ENCODE measurements at places on chromosomes 2 and 18.

GRCh38 chr2:72153026-72153791, 5.5 kb upstream of the CYP26B1 start:
- DNase-seq: no peak

- no peak for DNase-seq
Measured at GRCh38 chr18:69326094-69326493, 74.6 kb upstream of the DOK6 start.

DNA sequence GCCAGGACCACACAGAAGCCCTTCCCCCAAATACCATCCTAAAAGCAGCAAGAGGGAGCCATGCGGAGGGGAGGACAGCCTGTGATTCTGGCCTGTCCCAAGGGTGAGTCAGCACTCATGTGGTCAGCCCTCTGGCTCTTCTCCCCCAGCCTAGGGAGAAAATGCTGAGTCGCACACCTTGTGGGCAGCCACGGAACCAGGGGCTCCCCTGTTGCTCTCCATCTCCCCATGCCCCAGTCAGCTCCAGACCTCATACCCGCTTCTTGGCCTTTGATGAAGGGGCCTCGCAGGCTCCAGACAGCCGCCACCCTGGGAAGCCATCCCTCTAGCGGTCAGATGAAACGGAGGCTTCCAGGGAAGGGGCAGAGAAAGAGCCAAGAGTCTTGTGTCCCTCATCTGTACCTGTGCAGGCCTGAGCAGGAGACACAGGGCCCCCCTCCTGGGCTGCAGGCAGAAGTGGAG, 181.3 kb upstream of the SIX2 start:
- DNase-seq: no peak

- no peak for DNase-seq
Measured at GRCh38 chr2:54568876-54569321, 112.8 kb downstream of the SPTBN1 start.

DNA sequence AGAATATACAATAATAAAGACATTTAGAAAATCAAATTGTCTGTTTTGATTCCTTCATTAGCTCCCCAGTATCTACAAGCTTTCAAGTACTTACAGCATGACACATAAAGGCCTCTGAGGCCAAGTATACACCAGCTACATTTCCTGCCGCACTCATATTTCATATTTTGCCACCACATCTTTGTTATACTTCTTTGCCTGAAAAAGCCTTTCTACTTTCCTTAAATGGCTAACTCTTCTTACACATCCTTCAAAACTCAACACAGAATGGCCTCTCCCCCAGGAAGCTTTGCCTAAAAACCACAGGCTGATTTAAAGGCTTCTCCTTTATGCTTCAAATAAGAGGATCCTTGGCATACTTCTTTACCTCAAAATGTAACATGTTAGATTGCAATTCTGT, 4.5 kb downstream of the STK17B start:
- no peak for DNase-seq

- no peak for DNase-seq
Measured at GRCh38 chr18:40685219-40685618, 1269.8 kb upstream of the PIK3C3 start.

DNA sequence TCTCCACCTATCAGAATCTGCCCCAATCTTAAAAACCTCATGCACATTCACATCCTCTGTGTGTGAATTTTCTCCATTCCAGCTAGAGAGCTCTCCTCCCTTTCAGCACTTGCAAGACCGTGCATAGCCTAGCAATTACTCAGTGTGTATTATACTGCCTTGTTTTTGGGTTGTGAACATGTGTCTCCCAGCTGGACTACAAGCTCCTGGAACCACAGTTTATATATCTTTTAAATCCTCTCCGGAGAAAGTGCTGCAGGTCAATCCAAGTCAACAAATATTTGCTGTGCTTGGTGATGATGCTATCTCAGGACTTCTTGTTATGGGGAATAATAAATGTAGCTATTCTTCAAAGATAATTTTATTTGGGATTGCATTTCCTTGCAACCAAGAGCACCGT, 58.2 kb upstream of the MEX3C start:
- no peak for DNase-seq

DNA sequence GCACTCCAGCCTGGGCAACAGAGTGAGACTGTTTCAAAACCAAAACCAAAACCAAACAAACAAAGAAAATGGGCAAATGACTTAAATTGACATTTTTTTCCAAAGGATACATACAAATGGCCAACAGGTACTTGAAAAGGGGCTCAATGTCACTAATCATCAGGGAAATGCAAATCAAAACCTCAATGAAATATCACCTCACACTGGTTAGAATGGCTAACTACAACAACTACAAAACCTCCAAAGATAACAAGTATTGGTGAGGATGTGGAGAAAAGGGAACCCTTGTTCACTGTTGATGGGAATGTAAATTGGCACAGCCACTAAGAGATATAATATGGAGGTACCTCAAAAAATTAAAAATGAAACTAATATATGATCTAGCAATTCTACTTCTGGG, 213.2 kb upstream of the HS6ST1 start:
- DNase-seq: no peak

GRCh38 chr2:195428673-195429072, 228.4 kb upstream of the SLC39A10 start:
- no peak for DNase-seq

DNA sequence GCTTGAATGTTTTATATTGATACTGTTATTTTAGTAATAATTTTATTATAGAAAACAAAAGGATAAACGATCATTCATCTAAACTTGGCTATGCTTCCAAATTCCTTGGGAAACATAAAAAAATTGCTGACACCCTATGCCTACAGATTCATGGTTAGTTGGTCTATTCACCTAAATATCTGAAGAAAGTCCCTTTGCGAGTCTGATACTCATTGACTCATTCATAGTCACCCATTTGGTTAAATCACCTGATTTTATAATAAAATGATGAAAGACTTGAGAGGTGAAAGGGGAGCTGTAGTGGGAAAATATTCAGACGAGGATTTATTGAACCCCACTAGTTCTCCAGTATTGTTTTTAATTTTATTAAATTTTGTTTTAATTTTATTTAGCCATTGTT, 112.0 kb downstream of the PTPN4 start:
- no peak for DNase-seq

Measured in stimulated activated CD4-positive, alpha-beta T cell treated with anti-CD3 and anti-CD28 coated beads, Interleukin-4, amount 100 ng/mL, for 24 hours (primary cell).